ENCODE measurements at places on chromosomes 16 and 17. TPM values are rescaled to one million over a fixed set of nuclear protein-coding genes. Genes with fewer than 3 reads are reported as not detected.

DNA sequence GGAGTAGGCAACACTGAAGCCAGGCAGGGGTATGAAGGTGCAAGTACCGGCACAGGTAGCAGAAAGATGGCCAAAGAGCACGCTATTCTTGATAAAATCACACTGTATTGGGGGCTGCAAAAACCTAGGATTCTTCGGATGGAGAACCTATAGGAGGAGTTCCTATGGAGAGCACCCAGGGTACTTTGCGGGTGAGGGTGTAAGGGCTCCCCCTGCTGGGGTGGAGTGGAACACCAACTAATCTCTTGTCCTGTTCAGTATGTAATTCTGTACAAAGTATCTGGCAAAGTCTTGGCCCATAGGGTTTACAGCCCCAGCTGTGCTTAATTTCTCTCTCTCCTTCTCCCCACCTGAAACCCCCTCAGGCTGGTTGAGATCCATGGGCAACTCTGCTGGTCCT is 393.1 kb upstream of the ASIC2 start:
- no peak for DNase-seq

GRCh38 chr17:45135978-45136791 is 698 bp downstream of the ACBD4 start:
- DNase-seq, result no peak

DNA sequence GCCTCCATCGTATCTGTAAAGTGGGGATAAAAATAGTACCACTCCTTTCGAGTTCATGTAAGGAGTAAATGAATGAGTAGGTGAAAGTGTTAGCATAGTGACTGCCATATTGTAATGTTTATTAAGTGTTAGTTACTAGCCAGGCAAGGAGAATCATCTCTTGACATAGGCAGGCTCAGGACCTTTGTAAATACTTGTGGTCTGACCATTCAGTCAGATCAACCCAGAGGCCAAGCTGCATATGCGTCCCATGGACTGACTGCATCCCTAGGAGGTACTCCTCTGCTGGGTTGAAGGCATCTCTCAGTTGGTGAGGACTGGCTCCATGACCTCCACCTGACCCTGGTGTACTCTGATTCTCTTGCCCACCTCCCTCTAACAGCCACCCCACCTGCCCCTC is 40.5 kb upstream of the CDRT4 start:
- no peak for DNase-seq

GRCh38 chr16:81424771-81425170 is 19.8 kb upstream of the CMIP start:
- DNase-seq, result no peak

DNA sequence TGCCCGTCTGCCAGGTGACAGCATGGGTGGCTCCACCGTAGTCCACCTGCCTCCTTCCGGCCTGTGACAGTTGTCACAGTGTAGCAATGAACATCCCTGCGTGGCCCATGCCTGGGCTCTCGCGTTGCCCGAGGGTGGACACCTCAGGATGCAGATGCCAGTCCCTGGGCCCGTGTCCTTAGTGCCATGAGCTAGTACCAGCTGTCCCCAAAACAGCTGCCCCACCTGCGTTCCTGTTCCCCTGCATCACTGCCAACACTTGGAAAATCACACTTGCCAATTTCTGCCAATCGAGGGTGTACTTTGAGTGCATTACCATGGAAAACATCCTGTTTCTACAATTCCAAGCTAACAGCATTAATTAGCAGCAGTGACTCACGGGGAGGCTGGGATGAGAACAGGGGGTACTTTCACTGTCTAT is 9.0 kb upstream of the C16orf95 start:
- no peak for DNase-seq

DNA sequence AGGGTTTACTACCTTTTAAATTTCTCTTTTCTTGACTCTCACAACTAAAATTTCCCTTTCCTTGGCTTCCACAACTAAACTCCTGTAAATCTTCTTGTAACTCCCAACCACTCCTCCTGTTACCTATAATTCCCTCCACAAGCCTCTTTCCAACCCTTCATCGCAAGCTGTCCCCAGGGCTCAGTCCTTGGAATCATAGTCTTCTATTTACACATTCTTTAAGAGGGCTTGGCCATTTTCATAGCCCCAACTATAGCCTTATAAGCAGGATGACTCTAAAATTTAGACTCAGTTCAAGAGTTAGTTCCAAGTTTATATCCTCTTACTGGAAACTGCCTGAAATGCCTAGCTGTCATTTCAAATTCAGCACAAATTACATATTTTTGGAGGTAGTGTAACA is 23.9 kb downstream of the GLG1 start:
- no peak for DNase-seq

DNA sequence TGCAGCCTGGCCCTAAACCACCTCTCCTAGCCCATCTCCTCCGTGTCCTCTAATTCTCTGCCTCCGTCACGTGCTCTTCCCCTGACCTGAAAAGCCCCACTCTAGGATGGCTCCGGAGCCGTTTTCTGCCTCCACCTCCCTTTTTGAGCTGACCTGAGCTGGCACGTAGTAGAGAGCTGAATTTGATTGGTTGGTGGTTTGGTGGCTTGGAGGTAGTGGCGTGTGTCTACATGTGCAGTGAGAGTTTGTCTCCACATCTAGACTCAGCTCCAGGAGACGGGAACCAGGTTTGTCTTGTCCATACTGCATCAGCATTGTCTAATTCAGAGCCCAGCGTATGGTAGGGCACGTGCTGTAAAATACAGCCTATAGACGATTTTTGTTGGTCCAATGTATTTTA is 3.0 kb downstream of the SBK1 start:
- DNase-seq, result no peak

DNA sequence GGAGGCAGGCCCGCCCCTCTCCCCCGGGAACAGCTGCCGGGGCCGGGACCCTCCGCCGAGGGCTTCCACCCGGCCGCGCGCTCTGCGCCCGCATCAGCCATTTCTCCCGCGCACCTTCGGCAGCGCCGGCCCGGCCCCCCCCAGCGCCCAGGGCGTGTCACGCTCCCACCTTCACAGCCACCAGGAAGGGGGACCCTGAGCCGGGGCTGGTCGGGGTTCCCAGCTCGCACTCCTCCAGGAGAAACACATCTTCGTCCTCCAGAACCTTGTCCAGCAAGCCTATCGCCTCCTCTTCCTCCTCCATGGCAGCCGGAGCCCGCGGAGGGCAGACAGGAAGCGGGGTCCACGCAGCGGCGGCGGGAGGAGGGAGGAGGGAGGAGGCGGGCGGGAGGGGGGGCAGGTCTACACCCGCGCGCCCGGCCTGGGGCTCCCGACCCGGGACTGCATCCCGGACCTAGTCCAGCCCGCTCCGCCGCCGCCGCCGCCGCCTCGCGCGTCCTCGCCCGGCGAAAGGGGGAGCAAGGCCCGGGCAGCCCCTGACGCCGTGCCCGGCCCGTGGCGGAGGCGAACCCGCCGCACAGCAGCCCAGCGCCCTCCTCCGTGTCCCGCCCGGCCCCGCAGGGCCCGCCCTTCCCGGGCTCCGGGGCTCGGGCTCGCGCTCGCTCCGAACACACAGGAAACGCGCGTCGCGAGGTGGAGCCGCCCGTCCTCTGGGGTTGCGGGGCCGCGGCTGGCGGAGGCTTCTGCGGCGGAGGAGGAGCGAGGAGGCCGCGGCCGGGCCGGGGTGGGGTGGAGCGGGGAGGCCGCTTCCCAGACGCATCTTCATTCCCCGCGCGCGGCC is 70.8 kb downstream of the ABR start:
- peak; percentile 87 for DNase-seq

DNA sequence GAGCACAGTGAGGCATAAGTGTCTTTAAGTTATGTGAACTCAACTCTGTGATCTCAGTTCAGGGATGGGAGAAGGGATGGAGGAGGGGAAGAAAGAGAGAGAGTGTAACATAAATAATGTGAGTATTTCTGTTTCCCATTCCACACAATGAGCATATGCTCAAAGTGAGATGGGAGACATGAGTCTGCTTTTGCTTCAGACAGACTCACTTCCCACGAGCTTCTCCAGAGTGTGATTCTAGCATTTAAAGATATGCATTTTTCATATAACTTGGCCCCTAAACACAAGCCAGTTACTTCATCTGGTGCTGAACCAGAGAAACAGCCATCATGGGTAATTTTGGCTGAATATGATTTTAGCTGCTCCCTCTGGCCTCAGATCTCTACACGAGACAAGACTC is 35.0 kb downstream of the SHISA9 start:
- DNase-seq, result no peak

DNA sequence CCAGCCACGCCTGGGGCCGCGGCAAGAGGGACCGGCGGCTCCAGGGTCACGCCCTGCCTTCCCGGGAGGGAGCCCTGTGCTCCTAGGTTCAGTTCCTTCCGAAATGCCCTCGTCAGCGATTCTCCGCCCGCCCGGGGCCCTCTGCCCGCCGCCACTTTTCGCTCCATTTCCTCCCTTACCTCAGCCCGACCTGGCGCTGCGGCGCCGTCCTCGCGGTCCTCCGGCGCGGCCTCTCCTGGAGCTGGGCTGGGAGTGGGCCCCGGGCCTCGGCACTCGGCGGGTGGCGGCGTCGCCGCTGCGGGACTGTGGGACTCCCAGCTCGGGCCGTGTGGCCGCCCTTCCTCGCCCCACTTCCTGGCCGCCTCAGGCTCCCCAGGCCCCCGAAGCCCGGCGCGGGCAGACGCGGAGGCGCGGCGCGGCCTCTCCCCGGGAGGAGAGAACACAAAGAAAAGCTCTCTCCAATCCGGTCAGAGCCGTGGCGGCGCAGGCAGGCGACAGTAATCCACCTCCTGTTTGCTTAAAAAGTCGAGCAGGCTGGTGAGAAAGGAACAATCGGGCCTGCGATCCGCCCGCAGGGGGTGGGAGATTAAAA is 1.6 kb downstream of the BAHCC1 start:
- no peak for DNase-seq

DNA sequence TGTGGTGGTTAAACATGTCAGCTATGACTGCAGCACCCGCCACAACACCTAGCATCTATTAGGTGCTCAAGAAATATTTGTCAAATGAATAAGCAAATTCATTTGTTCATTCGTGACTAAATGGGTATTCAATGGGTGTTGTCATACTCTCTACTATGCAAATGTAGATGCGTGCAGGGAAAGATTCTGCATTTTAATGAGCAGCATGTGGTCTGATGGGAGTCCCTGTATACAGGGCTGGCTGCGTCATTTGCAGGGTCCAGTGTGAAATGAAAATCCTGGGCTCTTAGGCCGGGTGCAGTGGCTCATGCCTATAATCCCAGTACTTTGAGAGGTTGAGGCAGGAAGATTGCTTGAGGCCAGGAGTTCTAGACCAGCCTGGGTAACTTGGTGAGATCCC is 97.5 kb downstream of the CACNG3 start:
- DNase-seq, result no peak

DNA sequence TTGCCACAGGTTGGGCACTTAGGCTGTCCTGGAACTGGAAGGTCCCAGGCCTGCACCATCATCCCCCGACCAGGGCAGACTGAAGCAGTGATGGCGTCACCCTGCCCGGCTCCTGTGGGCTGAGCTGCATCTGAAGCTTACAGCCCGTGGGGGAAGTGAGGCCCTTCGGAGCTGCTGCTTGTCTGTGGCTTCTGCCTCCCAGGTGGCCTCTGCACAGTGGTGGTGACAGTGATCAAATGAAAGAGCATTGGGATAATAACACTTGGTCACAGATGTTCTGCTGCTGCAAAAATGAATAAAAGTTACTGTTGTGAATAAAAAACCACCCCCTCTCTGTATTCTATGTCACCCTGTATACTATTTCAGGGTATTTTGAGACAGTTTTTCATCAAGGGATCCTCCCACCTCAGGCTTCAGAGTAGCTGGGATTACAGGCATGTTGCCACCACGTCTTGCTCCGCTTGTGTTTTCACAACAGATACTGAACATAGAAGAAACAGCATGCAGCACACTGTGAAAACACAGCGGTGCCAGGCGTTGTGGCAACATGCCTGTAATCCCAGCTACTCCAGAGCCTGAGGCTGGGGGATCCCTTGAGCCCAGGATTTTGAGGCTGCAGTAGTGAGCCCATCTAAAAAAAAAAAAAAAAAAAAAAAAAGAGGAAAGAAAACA is 165.0 kb downstream of the LGALS9B start:
- DNase-seq, result no peak

- no peak for DNase-seq
Observed at GRCh38 chr17:58156839-58157803, 8.9 kb downstream of the OR4D1 start.

GRCh38 chr17:67440277-67441051 is 63.4 kb downstream of the PITPNC1 start:
- no peak for DNase-seq

DNA sequence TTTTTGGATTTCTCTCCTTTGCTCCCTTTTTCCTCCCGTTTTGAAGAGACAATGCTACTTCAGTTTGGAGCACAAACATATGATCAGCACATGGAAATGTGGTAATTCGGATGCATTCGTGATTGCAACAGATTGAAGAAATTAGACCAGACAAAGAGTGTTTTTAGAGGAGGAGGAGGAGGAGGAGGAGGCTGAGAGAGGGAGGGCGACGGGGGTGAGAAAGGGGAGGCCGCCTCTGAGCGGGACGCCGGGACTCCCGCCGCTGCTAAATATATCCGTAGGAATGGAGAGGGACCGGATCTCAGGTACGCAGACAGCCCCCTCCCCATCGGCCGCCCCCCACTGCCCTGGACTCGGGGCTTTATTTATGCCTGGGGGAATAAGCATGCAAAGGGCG is 179.3 kb downstream of the SEC14L1 start:
- no peak for DNase-seq

DNA sequence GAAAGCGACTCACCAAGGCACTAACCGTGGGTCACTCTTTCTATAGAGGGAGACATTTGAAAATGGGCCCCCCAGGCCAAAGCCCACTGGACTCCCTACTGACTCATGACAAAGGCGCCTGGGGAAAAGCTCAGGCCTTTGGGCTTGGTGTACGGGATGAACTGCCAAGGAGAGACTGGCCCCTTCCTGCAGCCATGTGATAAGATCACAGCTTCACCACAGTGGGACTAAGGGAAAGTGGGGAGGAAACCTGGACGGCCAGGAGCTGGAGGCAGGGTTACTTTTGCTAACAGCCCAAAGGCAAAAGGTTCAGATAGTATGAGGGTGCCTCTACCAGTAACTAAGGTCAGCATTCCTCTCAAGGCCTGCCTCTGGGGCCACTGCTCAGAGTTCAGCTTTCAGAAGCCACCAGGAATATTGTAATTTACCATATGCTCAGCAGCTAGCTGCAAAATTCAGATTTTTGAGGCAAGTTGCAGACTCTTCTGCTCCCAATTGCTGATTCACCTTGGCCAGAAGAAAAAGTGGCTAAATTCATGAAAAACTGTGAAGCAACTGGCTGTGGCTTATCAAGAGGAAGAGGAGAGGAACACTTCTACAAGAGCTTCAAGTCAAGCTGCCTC is 37.1 kb upstream of the SLC25A19 start:
- no peak for DNase-seq

TOX3 gene
- total RNA-seq, result 22.5 TPM

BCAR1 gene
- total RNA-seq, result 62.0 TPM

IKZF3 gene
- 1.1 TPM for total RNA-seq

ATP1B2 gene
- total RNA-seq, result 0.55 TPM

Measured in stomach (tissue), 19 donors.